ENCODE measurements at places on chromosomes 12 and 14. TPM values are rescaled to one million over a fixed set of nuclear protein-coding genes. Genes with fewer than 3 reads are reported as not detected.

Gene NANOG
- total RNA-seq, result 2.5 TPM

Gene ATL1
- total RNA-seq, result 8.8 TPM

Gene TAS2R19
- 14.2 TPM for total RNA-seq

Gene FERMT2
- total RNA-seq, result 82.3 TPM

Data from ureter (tissue), 1 donor.